ENCODE measurements at places on chromosomes 13 and 19.

DNA sequence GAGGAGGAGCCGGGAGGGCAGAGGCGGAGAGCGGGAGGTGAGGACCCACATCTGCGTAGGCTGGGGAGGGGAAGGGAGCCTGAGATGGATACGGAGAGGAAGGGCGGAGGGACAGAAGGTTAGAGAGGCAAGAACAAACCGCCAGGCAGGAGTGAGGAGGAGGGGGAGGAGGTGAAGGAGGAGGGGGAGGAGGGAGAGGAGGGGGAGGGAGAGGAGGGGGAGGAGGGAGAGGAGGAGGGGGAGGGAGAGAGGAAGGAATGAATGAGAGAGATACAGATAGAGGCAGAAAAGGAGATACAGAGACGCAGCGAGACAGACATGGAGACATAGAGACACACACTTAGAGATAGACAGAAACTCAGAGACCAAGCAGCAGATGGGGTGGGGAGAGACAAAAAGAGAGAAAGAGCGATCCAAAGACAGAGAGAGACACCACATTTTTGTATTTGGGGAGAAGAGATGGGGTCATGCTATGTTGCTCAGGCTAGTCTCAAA, 782 bp upstream of the CA11 start:
- DNase-seq: no peak
- no peaks in the 10 kb centered on the region for H3K36me3 ChIP-seq
- peak overlapping the region; percentile 80 for H3K4me3 ChIP-seq
- H3K27me3 ChIP-seq: no peaks in the 10 kb centered on the region

GRCh38 chr19:16497042-16497441, 848 bp downstream of the C19orf44 start:
- peaks cover 5% of the 10 kb centered on the region for H3K36me3 ChIP-seq
- H3K27me3 ChIP-seq: no peaks in the 10 kb centered on the region
- no peak for DNase-seq
- H3K4me3 ChIP-seq: no peak overlapping the region

DNA sequence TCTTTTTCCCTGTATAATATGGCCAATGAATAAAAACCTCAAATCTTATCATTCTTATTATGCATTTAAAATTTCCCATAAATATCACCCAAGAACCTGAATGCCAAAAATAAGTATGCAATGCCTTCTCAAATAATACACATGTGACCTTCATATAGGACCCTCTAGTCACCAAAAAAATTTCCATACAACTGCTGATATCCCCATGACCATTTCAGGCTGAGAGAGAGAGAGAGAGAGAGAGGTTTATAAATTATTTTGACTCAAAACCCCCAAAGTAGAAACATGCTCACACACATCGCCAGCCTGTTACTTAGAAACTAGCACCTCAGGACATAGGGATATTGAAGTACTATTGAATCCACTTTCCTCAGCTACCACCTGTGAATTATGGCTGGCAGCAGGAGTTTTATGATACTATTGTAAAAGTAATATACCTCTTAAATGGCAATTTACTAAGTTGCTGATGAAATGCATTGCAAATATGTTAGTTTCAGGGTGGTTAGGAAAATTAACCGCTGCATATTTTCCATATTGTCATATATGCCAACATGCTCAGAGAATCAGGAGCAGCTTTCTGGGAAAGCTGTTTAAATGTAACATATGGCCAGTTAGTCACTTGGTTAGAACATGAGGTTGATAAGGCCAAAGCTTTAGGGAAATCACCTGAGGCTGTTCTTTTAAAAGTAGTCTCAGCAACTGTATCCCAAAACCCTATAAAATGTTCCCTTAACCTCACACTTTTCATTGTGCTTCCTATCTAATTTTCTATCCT, 230.8 kb downstream of the DCT start:
- no peak for DNase-seq
- no peaks in the 10 kb centered on the region for H3K27me3 ChIP-seq
- H3K27ac ChIP-seq: no peak overlapping the region

- H3K4me1 ChIP-seq: peaks cover 37% of the 10 kb centered on the region
- H3K36me3 ChIP-seq: no peaks in the 10 kb centered on the region
- no peak for DNase-seq
- no peak overlapping the region for H3K4me3 ChIP-seq
- no peaks in the 10 kb centered on the region for H3K27me3 ChIP-seq
These were observed 4.3 kb downstream of the GDF15 start for GRCh38 chr19:18390065-18390907.

GRCh38 chr13:29465741-29466293, 129.7 kb downstream of the SLC7A1 start:
- no peak overlapping the region for H3K4me3 ChIP-seq
- H3K27me3 ChIP-seq: no peaks in the 10 kb centered on the region
- no peaks in the 10 kb centered on the region for H3K4me1 ChIP-seq
- H3K27ac ChIP-seq: no peak overlapping the region
- DNase-seq: no peak

- H3K27ac ChIP-seq: no peak overlapping the region
- H3K27me3 ChIP-seq: no peaks in the 10 kb centered on the region
- H3K4me3 ChIP-seq: no peak overlapping the region
- no peak for DNase-seq
These were observed 31.2 kb downstream of the CEBPG start for GRCh38 chr19:33404506-33405253.

DNA sequence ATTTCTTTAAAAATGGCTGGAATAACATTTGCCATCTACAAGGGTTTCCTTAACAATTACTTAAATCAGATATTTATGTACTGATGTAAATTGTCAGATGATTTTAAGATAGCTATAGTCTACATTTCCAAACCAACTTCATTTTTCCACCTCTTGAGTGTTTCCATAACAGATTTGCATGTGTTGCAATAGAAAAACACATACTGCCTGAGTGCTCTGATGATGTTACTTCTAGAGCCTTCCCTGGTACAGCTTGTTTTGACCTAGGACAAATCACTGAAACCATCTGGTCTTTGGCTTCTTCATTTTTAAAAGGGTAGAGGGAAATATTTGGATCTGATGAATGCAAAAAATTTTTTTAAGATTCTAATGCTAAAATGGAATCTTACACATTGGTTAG, 245.9 kb downstream of the PCDH9 start:
- H3K27ac ChIP-seq: no peak overlapping the region
- H3K27me3 ChIP-seq: no peaks in the 10 kb centered on the region
- H3K4me3 ChIP-seq: no peak overlapping the region
- no peaks in the 10 kb centered on the region for H3K4me1 ChIP-seq
- no peaks in the 10 kb centered on the region for H3K36me3 ChIP-seq

- H3K4me3 ChIP-seq: peak overlapping the region; percentile 15
- no peaks in the 10 kb centered on the region for H3K27me3 ChIP-seq
- no peaks in the 10 kb centered on the region for H3K36me3 ChIP-seq
- peak; percentile 49 for DNase-seq
- H3K27ac ChIP-seq: peak overlapping the region; percentile 80
These were observed 4.3 kb downstream of the DOT1L start for GRCh38 chr19:2167896-2168618.

DNA sequence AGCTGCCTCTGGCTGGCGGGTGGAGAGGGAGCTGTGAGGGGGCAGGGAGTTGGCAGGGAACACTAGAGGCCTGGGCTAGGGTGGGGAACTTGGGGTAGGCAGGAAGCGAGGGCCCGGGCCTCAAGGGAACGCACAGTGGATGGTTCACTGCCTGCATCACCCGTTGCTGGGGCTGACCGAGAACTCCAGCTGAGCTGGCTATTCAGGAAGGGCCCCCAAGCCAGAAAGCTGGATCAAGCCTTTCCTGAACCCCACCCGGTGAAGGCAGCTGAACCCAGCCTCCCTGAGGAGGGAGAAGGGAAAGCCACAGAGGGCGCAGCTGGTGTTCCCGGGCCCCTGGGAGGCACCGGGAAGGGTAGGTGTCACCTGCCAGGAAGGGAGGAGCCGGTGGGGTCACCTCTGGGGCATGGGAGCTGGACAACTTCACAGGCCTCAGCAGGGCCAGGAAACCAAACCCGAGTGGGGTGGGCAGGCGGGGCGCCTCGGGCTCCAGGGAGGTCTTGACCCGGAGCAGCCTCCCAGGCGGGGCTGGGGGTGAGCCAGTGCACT, 13.9 kb downstream of the PALM start:
- H3K27ac ChIP-seq: no peak overlapping the region
- H3K4me1 ChIP-seq: peaks cover 17% of the 10 kb centered on the region
- H3K4me3 ChIP-seq: no peak overlapping the region
- peaks cover 3% of the 10 kb centered on the region for H3K27me3 ChIP-seq
- no peak for DNase-seq

- DNase-seq: no peak
- no peaks in the 10 kb centered on the region for H3K36me3 ChIP-seq
- H3K4me1 ChIP-seq: no peaks in the 10 kb centered on the region
These were observed 9.3 kb upstream of the TRPC4 start for GRCh38 chr13:37878921-37879320.
